ENCODE measurements at places on chromosomes 11 and 22. TPM values are rescaled to one million over a fixed set of nuclear protein-coding genes. Genes with fewer than 3 reads are reported as not detected.

Gene CHRM4
- total RNA-seq = under 0.01 TPM

Gene GUCY1A2
- under 0.01 TPM for total RNA-seq

Gene MRGPRE
- not detected for total RNA-seq

Gene C11orf16
- total RNA-seq = not detected

Gene CEP126
- total RNA-seq = 2.3 TPM
